MV-4-11 (cell line): ENCODE measurements at places on chromosomes 3 and 15.

DNA sequence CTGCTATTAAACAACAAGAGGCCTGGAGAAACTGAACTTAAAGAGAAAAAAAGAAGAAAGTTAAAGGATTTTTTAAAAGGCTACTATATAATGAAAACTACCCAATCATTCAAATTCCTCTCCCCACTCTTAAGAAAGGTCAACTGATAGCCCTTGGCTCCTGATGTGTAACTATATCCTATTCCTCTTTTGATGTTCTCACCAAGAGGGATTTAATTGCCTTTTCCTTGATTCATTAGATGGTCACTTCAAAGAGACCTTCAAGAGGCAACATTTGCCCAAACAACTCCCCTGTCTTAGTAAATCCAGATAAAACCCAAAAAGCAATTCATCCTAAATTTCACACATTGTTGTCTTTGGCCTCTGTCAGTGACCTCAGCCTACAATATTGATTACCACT is 86.0 kb downstream of the FMN1 start:
- no peak for DNase-seq

- DNase-seq: peak; percentile 72
Measured at GRCh38 chr3:89494734-89495133, 387.3 kb downstream of the EPHA3 start.

GRCh38 chr15:74312445-74313007 is 54.9 kb downstream of the CYP11A1 start:
- no peak for DNase-seq

- no peak for DNase-seq
Measured at GRCh38 chr3:14389716-14390115, 12.7 kb upstream of the SLC6A6 start.

DNA sequence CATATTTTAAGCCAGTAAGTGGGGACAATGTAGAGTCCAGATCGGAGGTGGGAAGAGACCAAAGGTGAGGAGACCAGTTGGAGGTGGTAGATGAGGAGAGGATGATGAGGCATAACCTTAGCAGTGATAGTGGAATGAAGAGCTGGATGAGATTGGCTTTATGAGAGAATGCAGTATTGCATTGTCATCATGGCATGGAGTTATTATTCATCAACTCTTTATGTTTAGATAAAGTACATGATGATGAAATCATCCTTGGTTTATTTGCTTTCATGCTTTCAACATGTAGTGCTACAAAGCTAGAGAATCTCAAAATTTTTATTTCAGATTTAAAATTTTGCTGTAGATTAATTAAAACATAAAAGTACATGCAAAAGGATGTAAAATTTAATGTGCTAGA is 64.0 kb downstream of the PPM1L start:
- no peak for DNase-seq

GRCh38 chr3:42175386-42176240 is 84.5 kb downstream of the TRAK1 start:
- no peak for DNase-seq

GRCh38 chr3:47802734-47803479 is at the start of gene DHX30:
Gene DHX30, plus strand, starts transcription at chr3:47803138. Its CDS starts 7,546 bp downstream, at chr3:47810684.
- DNase-seq: peak; percentile 59

DNA sequence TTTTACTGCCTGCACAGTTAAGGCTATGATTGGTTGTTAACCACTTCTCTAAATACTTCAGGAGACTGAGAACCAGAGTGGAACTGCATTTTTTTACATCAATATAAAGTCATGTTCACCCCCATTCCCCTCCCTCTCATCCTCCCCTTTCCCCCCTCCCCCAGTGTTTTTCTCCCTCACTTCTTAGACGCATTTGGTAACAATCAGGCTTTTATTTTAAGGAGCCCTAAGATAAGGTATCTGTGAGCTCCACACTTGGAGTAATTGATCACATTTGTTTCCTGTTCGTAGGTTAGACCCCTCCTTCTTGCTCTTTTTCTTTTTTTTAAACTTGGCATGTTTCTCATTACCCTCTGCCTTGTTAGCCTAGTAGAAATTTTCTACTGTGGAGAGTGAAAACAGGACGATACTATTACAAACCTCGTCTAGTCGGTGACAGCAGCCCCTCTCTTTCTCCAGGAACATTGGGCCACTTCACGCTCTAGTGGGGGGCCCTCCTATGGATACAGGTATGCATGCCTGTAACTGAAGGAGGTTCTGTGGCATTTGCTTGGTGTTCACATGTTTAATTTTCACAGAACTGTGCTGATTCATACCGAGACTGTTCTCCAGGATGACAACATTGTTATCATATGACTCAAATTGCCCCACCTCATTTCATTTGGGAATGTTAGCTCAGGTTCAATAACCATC is 314.4 kb downstream of the MECOM start:
- no peak for DNase-seq

GRCh38 chr15:63860555-63860954 is 26.8 kb upstream of the HERC1 start:
- no peak for DNase-seq

DNA sequence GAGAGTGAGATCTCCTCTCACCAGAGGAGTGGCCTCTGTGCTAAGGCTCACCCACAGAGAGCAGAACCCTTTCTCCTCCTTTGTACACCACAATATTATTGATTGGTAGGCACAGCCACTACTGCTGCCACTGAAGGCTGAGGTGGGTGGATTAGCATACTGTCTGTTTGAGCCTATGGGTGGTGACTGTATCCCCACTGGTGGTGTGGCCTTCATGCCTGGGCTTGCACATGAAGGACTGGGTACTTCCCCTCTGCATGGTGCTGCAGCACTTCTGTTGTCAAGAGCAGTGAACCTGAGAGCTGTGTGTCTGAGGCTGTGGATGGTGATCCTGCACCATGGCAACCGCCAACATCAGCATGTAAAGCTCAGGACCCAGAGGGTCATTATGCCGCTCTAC is 35.7 kb upstream of the NECTIN3 start:
- DNase-seq: no peak

GRCh38 chr15:67101911-67102598 is 36.7 kb downstream of the SMAD3 start:
- DNase-seq: peak; percentile 85

DNA sequence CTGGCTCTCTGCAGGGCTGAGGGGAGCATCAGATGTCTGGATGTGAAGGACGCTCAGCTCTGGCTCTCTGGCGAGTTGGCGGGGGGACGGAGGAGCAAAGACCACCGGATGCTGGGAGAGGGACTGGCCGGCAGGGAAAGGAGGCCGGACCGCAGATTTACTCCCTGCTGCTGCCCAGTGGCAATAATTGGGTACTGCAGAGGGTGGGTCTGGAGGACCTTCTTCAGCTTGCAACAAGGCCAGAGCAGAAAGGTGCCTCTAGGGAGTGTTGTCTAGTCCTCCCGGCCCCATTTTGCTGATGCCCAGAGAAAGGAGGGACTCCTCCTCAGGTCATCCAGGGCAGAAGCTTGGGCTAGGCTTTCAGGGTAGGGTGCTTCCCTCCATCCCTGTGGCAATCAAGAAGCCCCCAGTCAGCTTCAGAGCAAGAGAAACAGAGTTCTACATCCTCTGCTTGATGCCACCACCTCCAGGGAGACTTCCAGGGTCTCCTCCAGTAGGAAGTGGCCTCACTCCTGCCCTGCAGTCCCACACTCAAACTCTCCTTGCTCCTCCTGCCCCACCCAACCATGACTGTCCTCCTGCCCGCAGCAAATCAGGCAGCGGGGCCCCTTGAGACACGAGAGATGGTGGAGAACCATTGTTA is 20.3 kb upstream of the CSPG4 start:
- DNase-seq: peak; percentile 36

DNA sequence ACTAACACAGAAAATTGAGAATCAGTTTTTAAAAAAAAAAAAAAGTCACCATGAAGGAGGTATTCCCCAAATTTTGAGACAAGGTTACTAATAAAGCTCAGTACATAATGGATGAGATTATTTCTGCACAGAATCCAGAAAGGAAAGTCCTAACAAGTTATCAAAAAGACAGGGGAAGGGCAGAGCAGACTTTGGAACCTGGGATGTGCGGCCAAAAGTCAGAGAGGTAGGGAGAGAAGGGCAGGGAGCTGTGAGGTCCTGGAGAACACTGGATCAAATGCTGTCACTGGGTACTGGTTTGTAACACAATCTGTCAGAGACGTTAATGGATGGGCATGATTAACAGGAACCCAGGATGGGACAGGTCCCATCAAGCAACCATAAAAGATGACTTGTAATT is 12.2 kb upstream of the LACTB start:
- no peak for DNase-seq

DNA sequence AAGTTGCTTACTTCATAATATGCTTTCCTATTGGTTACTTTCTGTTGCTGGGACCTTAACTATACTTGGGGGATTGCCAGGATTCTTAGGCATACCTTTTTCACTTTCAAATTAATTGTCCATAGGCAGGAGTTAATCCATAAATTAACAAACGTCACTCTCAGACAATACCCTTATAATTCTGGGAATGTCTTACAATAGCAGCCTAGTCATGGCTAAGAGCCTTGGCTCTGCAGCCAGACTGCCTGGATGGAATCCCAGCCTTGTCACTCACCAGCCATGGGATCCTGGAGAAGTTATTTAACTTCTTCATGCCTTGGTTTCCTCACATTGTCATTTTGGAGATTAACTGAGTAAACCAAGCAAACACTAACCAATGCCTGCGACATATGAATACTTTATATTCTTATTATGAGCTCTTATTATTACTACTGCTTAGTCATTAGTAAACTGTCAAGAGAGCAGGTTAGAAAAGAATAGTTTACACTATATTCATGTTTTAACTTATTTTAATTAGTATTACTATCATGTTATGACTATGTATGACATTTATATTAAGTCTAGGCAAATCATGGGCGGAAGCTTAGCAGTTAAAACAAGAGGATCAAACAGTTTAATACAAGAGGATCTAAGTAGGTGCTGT is 29.0 kb downstream of the GYG1 start:
- no peak for DNase-seq

- DNase-seq: no peak
Measured at GRCh38 chr3:177746337-177746933, 549.2 kb upstream of the TBL1XR1 start.

DNA sequence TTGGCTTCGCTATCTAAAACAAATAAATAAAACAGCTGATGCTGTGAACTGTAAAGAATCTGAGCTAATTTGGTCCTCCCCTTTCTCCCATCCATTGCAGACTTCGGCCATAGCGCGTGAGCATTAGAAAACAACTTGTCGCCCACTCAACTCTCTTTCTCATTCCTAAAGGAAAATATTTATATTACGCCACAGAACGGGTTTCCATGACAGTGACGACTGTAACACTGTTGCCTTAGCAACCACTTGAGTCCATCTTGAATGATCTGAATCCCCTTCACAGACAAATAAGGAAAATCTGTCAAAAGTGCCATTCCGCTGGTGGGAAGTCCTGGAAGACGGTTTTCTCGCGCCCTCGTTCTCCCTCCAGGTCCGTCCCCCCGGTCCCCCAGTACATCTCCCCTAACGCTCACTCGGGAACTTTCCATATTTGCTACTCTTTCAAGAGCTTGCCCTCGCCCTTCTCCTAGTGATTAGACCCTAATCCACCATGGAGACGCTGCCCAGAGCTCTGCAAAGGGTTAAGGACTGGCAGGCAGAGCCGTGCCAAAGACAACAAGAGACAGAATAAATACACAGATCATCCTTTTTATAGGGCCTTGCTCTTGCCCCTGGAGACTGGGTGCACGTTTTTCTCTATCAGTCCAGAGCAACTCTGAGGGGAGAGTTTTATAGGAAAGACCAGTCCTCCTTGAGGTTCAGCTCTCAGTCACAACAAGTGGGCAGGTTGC is 50.5 kb downstream of the CRYGS start:
- no peak for DNase-seq
